Stimulated activated CD4-positive, alpha-beta T cell treated with anti-CD3 and anti-CD28 coated beads, Interleukin-4, amount 100 ng/mL, for 1 hour (primary cell): ENCODE measurements at places on chromosomes 2 and 18.

GRCh38 chr2:144479659-144480058 lies 40.3 kb downstream of the ZEB2 start:
- DNase-seq = no peak

- DNase-seq = no peak
These were observed 68.1 kb upstream of the ACKR3 start for GRCh38 chr2:236501531-236501930.

GRCh38 chr2:193973781-193974180 lies 1683.2 kb upstream of the SLC39A10 start:
- no peak for DNase-seq

GRCh38 chr18:36449451-36449850 lies 151.9 kb downstream of the FHOD3 start:
- DNase-seq = no peak

- DNase-seq = no peak
These were observed 195.2 kb downstream of the FBXO15 start for GRCh38 chr18:73952296-73952946.

GRCh38 chr2:238929242-238930081 lies 81.6 kb downstream of the TWIST2 start:
- DNase-seq = no peak

- DNase-seq = no peak
These were observed at the start of gene NOTO for GRCh38 chr2:73202156-73203054. TSS of gene NOTO (plus strand) at chr2:73202574. CDS start at chr2:73202667, 93 bp downstream.

GRCh38 chr2:118049816-118050140 lies 35.9 kb upstream of the CCDC93 start:
- DNase-seq = no peak

DNA sequence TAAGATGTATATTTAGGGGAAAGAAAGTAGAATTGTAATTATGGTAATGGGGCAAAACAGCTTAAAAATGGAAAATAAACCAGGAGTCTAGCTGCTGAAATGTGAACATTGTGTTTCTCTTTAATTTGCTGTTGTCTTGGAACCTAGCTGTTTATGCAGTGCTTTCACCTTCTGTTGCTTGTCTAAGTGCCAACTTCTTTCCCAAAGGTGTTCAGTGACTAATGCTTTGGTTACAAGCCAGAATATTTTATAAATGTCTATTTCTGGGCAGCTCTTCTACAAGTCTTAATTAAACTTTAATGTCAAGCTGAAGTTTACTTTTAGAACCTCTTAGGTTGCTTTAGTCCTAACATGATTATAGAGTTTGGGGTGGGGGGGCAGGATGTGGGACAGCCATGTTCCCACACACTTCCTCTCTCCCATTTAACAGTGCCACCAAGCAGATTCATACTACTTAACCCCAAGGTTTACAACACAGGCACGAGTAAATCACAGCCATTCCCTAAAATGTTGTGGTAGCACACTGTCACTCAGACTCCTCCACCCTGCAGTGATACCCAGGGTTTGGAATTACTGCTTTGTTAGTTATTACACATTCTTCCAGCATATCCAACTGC lies 60.6 kb downstream of the ITGA4 start:
- no peak for DNase-seq

- no peak for DNase-seq
These were observed 324.0 kb upstream of the SETBP1 start for GRCh38 chr18:44356566-44357157.

GRCh38 chr2:240319855-240320203 lies 115.6 kb upstream of the GPC1 start:
- no peak for DNase-seq

- no peak for DNase-seq
These were observed 395.0 kb upstream of the CDH2 start for GRCh38 chr18:28571929-28572328.

- no peak for DNase-seq
These were observed 146.8 kb downstream of the RBM43 start for GRCh38 chr2:151114874-151115273.

GRCh38 chr2:29495536-29496060 lies 380.4 kb downstream of the CLIP4 start:
- no peak for DNase-seq

DNA sequence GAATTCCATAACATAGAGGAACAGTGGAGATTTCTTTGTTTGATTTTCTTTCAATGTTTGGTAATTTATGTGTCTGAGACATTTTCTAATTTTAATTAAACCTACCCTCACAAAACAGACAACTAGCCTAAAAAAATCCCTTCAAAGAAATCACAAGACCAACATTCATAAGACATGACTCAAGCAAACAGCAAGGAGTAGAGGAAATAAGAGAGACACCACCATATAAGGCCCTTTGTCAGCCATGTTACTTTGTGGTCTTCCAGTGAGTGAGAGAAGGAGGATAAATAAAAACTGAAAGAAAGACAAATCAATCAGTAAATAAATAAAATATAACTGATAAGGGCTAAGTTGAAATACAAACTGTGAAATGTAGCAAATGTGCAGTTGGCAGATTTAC lies 830.8 kb upstream of the SLC39A10 start:
- no peak for DNase-seq
